IPS-NIHi11 (cell line): ENCODE measurements at places on chromosomes 6 and 20.

- DNase-seq: no peak
Measured at GRCh38 chr6:4840169-4840568, 64.0 kb downstream of the CDYL start.

DNA sequence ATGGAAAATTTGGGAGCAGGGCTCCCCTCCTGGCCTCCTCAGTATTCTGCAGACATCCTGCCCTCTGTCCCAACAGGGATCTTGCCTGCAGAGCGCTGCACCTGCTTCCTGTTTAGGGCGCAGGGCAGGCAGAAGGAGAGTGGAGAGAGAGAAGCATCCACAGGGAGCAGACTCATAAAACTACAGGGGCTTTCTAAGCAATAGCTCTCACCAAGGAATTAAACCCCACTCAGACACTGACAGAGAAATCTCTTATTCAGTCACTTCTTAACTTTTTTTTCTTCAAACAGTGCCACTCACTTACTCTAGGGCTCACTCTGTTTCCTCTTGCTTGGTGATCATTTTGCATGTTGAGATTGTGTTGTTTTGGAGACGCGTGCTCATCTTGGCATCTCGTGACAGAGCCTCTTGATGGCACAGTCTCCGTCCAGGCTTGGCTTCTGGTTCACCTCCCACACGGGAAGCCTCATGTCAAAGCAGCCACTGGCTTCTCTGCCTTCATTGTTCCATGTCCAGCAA, 153.1 kb upstream of the INSM1 start:
- no peak for DNase-seq

DNA sequence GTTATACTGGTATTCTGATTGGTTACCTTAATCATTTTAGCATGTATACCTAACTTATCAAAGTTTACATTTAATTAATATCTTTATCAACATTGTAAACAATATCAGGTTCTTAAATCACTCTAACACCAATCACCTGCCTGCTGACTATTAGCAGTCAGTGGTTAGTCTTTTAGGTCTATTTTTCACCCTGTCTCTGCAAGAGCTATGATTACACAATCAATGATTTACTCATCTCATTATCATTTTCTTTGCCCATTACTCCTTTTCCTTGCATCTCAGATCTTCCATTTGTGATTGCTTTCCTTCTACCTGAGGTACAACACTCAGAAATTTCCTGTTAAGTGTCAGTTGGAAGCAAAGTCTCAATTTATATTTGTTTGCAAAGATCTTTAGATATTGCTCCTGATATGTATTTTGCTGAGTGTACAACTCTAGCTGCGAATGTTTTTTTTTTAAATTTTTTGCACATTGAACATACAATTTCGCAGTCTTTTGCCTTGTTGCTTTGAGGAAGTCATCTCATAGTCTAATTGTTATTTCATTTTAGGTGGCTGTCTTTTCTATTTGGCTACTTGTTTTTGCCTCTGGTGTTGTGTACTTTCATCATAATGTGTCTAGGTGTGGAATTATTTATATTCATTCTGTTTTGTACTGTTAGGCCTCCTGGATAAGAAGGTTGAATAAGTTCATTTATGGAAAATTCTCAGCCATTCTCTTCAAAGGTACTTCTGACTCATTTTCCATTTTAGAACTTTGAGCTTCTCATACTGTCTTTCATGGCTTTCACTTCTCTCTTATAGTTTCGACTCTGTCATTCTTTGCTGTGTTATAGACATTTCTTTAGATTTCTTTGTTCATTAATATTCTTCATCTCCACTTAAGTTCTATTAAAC, 104.9 kb upstream of the CEP162 start:
- no peak for DNase-seq

- DNase-seq: no peak
Measured at GRCh38 chr6:53802582-53802981, 7.8 kb downstream of the LRRC1 start.

DNA sequence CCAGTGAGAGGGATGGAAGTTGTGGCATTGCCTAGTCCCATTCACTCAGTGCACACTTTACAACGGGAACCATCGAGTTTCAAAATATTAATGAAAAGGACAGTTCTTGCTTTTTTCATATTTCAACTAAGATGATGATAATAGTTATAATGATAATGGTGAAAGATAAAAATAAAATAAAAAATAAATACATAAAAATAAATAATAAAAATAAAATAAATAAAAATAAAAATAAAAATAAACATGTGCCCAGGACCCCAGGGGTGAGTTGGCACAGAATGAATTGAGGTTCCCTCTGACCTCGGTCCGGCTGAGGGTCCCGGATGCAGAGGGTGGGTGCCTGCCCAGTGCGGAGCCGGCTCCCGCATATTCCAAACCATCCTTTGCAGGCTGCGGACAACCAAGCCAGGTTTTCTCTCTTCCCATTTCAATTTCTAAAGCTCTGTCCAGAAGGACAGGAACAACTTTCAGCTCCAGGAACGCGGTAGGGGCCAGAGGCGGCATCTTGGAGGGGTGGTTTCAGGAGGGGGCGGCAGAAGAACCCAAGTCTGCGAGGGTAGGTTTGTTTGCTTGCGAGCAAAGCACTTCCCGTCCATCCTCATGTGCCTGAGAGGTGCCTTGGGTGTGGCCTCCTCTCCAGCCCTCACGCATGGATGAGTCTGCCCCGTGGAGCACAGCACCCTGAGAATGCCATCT, 236.8 kb downstream of the DLL1 start:
- DNase-seq: no peak

DNA sequence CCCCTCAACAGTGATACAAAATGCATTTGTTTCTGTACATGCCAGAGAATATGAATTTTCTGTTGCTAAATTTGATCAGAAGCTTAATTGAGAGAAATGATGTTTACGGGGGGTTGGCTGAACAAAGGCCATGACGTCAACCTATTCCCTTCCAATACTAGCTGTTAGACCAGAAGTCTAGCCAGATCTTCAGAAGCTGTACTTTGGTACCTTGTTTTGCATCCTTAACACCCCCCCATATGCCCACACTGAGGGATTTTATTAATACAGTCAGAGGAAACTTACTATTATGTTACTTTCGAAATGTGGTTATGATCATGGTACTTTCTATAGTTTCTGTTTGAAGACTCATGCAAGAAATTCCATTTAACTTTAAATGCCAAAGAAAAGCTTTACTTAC, 3.1 kb downstream of the NCOA7 start:
- DNase-seq: no peak

GRCh38 chr6:17280552-17281090, 540 bp upstream of the RBM24 start:
- DNase-seq: peak; percentile 58
